ENCODE measurements at places on chromosomes 5 and 9. TPM values are rescaled to one million over a fixed set of nuclear protein-coding genes. Genes with fewer than 3 reads are reported as not detected.

GRCh38 chr9:83775932-83776331 is 41.6 kb downstream of the GKAP1 start:
- DNase-seq = no peak

DNA sequence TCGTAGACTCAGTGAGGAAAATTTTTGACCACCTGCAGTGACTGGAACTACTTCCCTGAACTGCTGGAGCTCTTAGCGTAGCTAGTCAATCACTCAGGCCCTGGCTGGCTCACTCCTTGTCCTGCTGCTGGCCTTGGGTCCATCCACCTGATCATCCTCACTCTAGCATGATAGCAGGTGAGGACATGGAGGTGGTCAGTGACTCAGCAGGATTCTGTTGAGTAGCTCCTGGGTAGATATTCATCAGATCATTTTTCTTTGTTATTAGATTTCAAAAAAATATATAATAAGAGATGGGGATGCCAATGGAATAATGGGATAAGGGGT is 25.0 kb upstream of the SEMA4D start:
- DNase-seq = no peak

The NME5 gene
- total RNA-seq = 3.9 TPM

The GABRA6 gene
- not detected for total RNA-seq

DNA sequence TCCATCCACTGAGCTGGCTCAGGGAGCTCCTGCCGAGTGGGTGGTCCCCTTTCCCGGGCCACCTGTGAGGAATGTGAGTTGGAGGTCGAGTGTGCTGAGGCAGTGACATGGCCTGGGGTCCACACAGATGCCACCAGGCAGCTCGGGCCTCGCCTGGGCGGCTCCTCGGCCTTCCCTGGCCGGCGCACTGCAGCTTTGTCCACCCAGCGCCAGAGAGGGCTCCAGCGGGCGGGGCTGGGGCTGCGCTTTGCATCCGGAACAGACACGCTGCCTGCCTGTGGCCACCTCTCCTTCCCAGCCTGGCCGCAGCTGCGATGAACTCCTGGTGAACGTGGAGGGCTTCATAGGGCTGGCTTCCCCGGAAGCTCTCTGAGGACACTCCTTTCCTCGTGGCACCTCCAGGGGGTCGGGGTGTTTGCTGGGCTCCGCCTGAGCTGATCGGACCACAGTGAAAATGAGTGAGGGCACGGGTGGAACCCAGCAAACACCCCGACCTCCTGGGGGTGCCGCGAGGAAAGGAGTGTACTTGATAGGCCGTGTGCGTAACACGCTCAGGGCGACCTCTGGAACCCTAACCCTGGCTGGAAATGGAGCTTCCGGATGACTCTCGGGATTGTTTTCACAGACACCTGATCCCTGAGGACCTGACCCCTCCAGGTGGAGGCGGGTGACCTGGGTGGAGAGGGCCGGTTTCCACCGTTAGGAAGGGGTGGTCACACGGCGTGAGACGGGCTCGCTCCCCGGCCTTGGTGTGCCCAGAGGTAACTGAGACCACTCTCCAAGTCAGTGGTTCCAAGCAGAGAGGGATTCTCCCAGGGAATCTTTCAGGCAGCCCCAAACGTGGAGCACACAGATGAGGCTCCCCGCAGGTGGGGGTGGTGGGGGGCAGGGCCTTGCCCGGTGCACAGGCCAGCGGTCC is 31.8 kb upstream of the RXRA start:
- DNase-seq = no peak

DNA sequence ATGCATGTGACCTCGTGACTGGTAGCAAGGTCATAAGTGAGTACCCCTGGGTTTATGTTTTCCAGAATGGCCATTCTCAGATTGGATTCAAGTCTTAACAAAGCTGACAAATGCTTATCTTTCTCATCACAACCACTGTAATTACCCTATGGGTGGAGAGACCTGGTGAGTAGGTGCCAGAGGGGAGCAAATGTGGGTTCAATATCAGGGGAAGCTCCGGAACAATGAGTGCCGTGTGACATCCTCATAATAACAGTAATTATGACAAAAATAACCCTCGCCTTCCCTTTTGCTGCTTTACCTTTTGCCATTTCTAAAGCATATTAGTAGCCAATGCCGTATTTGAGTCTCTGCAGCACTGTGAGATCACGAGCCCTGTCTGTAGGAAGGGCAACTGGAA is 95.9 kb downstream of the NSG2 start:
- DNase-seq = no peak

GRCh38 chr5:32098291-32098690 is 75.8 kb downstream of the GOLPH3 start:
- DNase-seq = no peak

GRCh38 chr9:122819326-122819725 is 9.1 kb downstream of the PDCL start:
- no peak for DNase-seq

GRCh38 chr5:141489841-141490240 is 960 bp downstream of the PCDHGC5 start:
- DNase-seq = no peak

The IFNW1 gene
- total RNA-seq = not detected

- no peak for DNase-seq
Observed at GRCh38 chr9:33041432-33042188, 16.5 kb downstream of the DNAJA1 start.

- no peak for DNase-seq
Observed at GRCh38 chr9:109806506-109807115, 26.6 kb downstream of the PALM2AKAP2 start.

DNA sequence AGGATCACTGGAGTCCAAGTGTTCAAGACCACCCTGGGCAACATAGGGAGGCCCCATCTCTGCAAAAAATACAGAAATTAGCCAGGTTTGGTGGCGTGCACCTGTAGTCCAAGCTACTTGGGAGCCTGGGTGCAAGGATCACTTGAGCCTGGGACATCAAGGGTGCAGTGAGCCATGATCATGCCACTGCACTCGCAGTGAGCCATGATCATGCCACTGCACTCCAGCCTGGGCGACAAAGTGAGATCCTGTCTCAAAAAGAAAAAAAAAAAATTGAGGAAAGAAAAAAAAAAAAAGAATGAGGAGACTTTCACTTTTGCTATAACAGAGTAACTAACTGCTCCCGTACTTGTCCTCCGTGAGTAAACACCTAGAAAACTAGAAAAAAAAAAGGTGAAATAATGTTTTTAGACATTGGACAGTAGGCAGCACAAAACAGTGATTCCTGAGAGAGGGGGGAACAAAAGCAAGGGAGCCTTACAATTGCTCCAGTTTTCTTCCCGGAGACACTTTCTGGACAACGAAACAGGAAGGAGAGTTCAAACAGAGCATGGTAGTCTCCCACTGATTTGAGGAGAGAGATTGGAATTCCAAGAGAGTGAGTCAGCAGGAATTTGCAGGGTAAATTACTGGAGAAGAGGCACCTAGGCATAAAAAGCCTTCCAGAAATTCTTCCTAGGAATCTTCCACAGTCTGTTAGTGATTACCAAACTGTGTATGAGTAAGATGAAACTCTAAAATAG is 6.9 kb upstream of the ZBTB5 start:
- no peak for DNase-seq

- no peak for DNase-seq
Observed at GRCh38 chr5:67807439-67807888, 408.1 kb upstream of the PIK3R1 start.

The RAPGEF6 gene
- 21.6 TPM for total RNA-seq

DNA sequence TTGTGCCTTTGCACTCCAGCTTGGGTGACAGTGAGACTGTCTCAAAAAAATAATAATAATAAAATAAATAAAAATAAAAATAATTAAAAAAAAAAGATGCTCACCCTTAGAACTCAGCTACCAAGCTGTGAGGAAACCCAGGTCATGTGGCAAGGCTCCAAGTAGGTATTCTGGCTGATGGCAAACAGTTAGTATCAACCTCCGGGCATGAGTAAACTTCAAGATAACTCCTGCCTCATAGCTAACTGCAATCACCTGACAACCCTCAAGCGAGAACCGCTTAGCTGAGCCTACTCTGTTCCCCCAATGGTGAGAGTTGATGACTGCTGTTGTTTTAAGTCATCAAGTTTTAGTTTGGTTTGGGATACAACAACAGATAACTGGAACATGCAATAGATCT is 6.1 kb upstream of the SLC44A1 start:
- peak; percentile 6 for DNase-seq

The CACFD1 gene
- 15.1 TPM for total RNA-seq

- peak; percentile 12 for DNase-seq
Observed at GRCh38 chr5:159849437-159850083, 66.7 kb upstream of the ADRA1B start.

DNA sequence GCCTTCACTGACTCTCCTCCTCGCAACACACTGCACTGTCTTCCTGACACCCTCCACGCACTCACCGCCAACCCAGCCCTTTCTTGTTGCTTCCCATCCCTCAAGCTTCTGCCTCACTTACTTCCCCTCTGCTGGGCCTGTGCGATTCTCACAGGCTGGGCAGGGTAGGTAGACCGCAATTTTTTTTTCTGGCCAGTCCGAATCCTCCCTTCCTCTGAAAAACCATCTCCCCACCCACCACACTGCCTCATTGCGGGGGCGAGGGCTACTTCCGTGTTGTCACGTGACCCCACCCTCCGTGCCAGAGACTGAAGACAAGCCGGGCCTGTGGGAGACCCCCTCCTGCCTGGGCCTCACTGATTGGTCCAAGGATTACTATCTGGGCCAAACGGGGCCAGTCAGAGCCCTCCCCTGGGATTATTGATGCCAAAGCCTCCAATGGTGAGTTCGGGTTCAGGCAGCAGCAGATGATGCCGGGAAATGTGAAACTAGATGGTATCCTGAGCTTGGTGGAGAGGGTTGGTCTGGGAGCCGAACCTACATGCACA is 73.1 kb downstream of the STK10 start:
- no peak for DNase-seq

The GFPT2 gene
- total RNA-seq = 0.12 TPM

The ADGRD2 gene
- not detected for total RNA-seq

- no peak for DNase-seq
Observed at GRCh38 chr5:173679909-173680630, 63.6 kb upstream of the BOD1 start.

The CLTA gene
- 85.5 TPM for total RNA-seq

The TMC1 gene
- not detected for total RNA-seq

GRCh38 chr9:35232867-35233544 is 71.2 kb downstream of the UNC13B start:
- no peak for DNase-seq

- DNase-seq = no peak
Observed at GRCh38 chr5:17912794-17913193, 278.5 kb downstream of the TAF11L14 start.

The MRPL50 gene
- 14.0 TPM for total RNA-seq

DNA sequence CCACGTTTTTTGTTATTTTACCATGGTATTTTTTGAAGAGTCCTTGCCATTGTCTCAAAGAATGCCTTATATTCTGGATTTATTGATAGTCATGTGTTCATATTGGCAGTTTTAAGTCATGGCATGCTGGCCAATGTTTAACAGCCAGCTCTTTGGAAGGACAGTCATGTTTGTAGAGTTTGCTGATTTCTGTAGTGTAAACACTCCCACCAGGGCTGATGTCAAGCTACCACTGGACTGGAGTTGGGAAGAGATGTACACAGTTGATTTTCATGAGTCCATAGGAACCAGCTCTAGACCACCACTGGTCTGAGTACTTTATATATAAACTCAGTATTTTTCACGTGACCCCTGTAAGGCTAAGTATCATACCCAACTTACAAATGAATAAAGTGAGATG is 125.2 kb upstream of the DHFR start:
- DNase-seq = no peak

The TTC16 gene
- total RNA-seq = not detected

The SET gene
- 321 TPM for total RNA-seq

The FCHSD1 gene
- 41.8 TPM for total RNA-seq

DNA sequence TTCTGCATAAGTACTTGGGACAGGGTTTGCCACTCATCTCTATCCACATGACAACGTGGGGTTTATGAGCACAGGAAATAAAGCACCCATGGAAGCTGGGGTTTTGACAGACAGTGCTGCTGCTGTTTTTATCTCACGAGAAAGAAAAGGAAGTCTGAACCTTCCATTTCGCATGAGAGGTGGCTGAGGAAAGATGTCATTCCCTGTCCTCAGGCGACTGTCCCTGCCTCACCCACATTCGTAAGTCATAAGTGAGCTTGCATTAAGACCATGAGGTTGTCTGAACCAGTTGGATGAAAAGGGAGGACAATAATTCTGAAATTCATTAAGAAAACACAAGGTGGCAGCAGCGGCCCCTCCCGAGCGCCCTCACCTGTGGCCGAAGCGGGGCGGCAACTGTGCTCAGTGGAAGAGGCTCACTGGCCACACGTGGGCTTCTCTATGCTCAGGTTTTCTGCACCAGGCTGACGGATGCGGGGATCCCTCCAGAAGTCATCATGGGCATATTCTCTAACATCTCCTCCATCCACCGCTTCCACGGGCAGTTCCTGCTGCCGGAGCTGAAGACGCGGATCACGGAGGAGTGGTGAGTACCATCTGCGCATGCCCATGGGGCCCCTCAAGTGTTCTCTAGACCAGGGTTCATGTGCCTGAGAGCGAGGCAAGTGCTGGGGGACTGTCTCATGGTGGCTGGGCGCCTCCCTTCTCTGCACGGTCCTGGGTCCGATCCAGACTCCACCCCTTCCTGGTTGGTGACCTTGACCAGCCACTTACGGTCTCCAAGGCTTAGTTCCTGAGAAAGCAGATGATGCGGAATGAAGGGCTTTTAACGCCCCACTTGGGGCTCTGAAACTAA is 54.7 kb upstream of the SUSD3 start:
- DNase-seq = peak; percentile 77

- no peak for DNase-seq
Observed at GRCh38 chr5:43049236-43049635, 9.1 kb upstream of the ANXA2R start.

Measured in Calu3 (cell line).